ENCODE measurements at places on chromosomes 7 and 10. TPM values are rescaled to one million over a fixed set of nuclear protein-coding genes. Genes with fewer than 3 reads are reported as not detected.

GRCh38 chr7:21338728-21339164 lies 89.1 kb upstream of the SP4 start:
- DNase-seq: no peak

GRCh38 chr10:122503012-122503411 lies 41.7 kb downstream of the HTRA1 start:
- DNase-seq: no peak

- no peak for DNase-seq
These were observed 53.6 kb upstream of the DYNC1I1 start for GRCh38 chr7:95718577-95719410.

DNA sequence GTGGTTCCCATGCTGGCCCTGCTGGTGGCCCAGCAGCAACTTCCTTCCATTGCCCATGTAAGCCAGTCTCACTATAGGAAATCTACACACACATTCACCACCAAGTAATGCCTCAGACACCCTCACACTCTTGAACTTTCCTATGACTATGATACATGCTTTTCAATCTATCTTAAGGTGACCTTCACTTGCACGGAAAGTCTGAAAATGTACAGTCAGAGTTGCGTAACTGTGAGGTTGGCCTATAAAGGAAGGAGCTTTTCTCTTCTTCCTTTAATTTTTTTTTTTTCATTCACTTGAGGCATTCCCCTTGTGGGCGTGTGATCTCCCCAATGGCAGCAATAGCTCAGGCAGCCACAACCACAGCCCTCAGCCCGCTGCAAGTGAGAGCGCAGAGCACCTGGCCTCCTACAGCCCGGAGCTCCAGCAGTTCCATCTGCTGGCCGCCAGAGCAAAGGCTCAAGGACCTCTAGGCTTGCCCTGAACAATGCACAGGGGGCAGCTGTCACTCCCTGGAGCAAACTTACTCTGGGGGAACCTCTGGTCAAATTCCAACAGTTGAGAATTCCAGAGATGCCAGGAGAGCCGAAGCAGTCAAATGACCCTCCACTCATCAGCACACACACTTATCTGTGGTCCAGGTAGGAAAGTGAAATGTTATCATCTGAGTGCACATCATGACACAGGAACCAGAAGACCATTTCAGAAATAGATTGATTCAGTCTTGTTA lies 123.1 kb upstream of the ADO start:
- no peak for DNase-seq

- no peak for DNase-seq
These were observed 110.4 kb downstream of the SFMBT2 start for GRCh38 chr10:7300384-7300971.

DNA sequence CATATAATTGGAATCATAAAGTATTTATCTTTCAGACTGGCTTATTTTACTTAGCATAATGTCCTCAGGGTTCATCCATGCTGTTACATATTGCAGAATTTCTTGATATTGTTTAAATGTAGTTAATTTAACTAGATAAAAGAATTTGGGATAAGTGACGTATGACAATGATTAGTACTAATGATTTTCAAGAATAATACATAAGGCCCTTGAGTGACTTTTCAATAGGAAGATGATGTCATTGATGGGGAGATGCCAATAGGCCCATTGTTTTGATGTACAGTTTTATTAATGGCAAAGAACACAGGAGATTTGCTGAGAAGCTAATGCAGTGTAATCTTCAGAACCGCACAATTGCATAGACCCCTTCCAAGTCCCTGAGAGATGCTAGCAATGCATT lies 537.4 kb upstream of the PHF14 start:
- no peak for DNase-seq

Gene IDI2
- not detected for total RNA-seq

Gene MBLAC1
- 3.1 TPM for total RNA-seq

Gene SPAM1
- not detected for total RNA-seq

Gene CCDC172
- total RNA-seq: not detected

Gene GBX1
- total RNA-seq: not detected
